Activated naive CD8-positive, alpha-beta T cell treated with anti-CD3 and anti-CD28 coated beads, Interleukin-2, amount 10 ng/mL, durations not matched to agents 7 days and 5 days (primary cell): ENCODE measurements at places on chromosomes 11 and 22.

GRCh38 chr11:110046775-110047380 lies 46.3 kb upstream of the ZC3H12C start:
- no peak for DNase-seq

DNA sequence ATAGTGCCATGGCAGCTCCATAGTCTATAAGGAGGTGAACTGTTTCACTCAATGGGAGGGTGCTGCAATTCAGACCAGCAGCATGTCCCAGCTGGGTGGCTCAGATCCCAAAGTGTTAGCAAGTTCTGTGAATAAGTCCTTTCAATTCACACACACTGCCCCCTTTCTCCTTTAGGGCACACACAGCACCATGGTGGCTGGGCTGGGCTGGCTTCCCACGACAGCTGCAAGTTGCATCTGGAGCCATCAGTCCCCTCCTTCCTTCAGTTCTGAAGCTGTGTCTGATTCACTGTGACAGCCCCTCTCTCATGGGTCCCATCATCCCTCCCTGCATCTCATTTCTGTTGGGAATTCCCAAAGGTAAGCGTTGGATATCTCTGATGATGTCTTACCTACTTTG lies 324.1 kb upstream of the NCAM1 start:
- no peak for DNase-seq

GRCh38 chr22:43572710-43573109 lies 160.9 kb downstream of the MPPED1 start:
- DNase-seq, result no peak

GRCh38 chr22:43198126-43198525 lies 11.2 kb upstream of the TTLL12 start:
- DNase-seq, result no peak

GRCh38 chr22:25754527-25755202 lies 12.7 kb downstream of the MYO18B start:
- no peak for DNase-seq

- DNase-seq, result no peak
Measured at GRCh38 chr11:83285151-83285770, 906 bp downstream of the CCDC90B start.

- DNase-seq, result no peak
Measured at GRCh38 chr11:2385156-2386151, 8.3 kb downstream of the CD81 start.

GRCh38 chr22:30238661-30239487 lies 7.7 kb downstream of the LIF start:
- peak; percentile 67 for DNase-seq

DNA sequence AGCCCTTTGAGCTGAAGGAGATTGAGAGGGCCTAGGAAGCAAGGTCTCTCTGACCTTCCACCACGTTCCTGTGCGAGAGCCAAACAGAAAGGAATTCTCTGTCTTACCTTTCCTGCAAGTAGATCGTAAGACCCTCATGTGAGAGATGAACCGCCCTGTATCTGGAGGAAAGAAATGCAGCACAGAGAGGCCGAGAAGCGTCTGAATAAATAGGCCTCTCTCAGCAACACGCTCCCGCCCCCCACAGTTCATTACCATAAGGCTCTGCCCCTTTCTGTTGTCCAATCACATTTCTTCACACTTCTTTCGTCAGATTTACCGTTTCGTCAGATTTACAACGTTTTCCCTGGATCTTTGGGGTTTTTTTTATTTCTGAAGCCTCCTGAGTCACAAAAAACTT lies 90.3 kb downstream of the BLID start:
- no peak for DNase-seq

- no peak for DNase-seq
Measured at GRCh38 chr11:122439866-122440810, 215.4 kb upstream of the UBASH3B start.

DNA sequence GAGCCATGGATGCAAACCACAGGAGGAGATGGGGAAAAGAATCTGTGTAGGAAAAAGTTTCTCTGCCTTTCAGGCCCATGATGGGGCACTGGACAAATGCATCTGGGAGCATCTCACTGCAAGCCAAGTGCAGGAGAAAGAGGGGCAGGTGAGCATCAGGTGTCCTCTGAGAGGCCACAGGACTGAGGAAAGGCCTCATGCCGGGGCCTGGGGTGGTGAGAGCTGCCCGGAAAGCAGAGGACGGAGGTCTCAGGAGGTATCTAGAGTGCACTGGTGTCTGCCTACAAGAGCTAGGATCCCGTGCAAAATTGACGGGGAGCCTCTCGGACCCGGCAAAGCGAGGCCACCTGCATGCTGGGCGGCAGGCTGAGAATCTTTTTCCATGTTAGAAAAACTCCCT lies 73.9 kb downstream of the CTTN start:
- DNase-seq, result no peak

DNA sequence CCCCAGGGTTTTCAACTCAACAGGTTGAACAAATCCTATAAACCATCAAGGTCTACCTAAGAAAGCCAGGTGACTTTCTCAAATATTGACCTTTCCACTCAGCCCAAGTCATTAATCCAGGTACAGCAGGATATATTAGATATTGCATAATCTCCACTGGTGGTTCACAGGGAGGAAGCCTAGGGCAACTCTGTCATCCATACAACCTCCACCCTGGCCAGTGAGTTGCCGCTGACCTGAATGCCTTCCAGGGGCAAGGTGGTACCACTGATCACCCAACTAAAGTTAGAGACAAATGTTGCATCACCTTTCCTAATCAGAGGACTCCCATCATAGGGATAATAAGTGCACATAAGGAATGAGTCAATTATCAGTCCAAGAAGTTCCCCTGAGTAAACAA lies 22.9 kb downstream of the GUCD1 start:
- no peak for DNase-seq
